AG04449 (cell line): ENCODE measurements at places on chromosomes 5 and 9.

DNA sequence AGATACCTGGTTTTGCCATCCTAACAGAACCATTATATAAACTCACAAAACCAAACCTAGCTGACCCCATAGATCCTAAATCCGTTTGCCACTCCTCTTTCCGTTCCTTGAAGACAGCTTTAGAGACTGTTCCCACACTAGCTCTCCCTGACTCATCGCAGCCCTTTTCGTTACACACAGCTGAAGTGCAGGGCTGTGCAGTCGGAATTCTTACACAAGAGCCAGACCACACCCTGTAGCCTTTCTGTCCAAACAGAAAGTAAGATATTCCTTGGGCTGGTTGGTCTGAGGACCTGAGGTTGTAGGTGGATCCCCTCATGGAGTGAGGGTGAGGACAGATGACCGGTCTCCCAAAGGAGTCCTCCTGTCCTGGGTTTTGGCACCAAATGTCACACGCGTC is 56.7 kb upstream of the NAA35 start:
- no peak for DNase-seq

DNA sequence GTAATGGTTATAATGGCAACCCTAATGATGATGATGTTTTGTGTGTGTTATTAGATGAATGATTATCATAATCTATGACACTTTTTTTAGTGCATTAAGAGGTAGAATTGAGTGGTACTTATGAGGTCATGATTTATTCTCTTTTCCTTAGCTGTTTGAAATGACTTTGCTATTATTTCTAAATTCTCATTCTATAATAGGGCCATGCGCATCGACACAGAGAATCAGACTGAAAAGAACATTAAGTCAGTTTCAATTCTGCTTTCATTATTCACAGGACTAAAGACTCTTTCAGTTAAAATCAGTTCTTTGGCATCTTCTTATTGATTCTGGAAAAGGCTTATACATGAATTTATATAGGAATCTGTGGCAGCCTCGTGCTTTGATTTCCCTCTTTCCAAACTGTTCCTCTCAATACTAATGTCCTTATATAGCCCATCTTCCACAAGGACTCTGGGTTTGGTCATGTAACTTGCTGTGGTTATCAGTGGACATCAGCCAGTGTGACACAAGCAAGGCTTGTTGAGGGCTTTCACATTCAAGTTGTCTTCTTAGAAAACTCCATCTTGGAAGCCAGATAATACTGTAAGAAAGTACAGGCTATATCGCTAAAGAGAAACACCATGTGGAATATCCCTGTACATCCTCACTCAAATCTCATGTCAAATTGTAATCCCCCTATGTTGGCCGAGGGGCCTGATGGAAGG is 140.3 kb upstream of the CHD1 start:
- no peak for DNase-seq

DNA sequence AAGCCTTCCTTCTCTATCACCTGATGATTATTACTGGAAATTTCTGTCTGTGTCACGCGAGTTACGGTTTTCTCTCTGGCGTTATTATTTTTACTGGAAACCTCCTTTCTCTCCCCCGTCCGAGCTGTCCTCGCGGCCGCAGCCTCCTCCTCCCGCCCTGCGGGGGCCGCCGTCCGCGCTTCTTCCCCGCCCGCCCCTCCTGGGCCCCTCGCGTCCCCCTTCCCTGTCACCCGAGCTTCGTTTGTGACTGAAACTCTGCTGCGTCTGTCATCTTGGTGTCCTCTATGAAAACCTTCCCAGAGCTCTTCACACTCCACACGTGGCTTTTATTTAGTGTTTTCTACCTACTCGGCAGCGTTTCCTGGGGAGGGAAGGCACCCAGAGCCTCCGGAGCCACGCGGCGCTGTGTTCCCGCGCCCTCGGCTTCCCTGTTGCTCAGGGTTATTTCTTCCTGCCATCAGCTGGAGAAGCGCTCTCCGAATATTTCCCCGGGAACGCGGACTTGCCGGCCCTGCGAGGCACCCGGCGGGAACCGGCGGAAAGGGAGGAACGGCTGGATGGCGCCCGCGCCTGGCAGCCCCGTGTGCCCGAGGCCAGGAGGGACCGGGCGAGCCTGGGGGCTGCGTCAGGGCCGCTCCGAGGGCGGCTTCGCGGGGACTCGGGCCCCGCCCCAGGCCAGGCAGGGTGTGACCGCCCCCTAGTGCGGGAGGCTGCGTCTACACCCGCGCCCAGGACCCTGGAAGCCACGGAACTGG is 33.9 kb downstream of the TRIP13 start:
- DNase-seq = no peak

GRCh38 chr9:35350212-35350611 is 139.7 kb upstream of the RUSC2 start:
- no peak for DNase-seq

- no peak for DNase-seq
Observed at GRCh38 chr9:93064392-93065134, 6.1 kb downstream of the SUSD3 start.

DNA sequence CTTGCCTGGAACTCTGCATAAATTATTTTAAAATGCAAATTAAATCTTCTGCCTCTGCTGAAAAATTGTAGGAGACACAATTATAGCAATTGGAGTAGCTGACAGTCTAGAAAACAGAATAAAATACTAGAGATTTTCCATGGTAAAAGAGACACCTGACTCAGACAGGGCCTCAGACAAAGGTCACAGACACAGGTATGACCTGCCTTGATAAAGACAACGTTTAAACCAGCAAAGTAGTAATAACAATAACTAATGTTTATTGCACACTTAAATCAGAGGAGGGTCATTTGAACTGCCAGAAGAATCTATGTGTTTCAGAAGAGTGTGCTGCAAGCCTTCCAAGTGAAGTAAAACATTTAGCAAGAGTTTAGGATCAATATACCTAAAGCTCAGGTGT is 3.9 kb downstream of the SOWAHA start:
- DNase-seq = no peak

DNA sequence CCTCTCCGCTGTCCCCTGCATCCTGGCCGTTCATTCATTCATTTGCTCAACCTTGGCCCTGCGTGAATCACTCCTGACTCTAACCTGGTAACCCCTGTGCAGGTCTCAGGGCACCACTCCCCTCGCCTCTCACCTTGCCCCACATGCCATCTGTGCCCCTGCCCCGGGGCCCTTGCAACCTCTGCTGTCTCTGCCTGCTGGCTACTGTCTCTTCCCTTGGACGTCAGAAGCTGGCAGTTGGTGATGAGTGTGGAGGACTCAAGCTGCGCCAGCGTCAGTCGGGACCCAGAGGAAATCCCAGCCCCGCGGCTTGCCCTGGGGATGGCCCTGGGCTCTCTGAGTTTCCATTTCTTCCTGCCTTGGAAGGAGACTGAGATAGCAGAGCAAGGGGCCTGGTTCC is 154.9 kb downstream of the OLFM1 start:
- no peak for DNase-seq
